ENCODE measurements at places on chromosomes 16 and 17.
A peak's percentile ranks its signal among the peaks of the same experiment; 100 is the strongest.

DNA sequence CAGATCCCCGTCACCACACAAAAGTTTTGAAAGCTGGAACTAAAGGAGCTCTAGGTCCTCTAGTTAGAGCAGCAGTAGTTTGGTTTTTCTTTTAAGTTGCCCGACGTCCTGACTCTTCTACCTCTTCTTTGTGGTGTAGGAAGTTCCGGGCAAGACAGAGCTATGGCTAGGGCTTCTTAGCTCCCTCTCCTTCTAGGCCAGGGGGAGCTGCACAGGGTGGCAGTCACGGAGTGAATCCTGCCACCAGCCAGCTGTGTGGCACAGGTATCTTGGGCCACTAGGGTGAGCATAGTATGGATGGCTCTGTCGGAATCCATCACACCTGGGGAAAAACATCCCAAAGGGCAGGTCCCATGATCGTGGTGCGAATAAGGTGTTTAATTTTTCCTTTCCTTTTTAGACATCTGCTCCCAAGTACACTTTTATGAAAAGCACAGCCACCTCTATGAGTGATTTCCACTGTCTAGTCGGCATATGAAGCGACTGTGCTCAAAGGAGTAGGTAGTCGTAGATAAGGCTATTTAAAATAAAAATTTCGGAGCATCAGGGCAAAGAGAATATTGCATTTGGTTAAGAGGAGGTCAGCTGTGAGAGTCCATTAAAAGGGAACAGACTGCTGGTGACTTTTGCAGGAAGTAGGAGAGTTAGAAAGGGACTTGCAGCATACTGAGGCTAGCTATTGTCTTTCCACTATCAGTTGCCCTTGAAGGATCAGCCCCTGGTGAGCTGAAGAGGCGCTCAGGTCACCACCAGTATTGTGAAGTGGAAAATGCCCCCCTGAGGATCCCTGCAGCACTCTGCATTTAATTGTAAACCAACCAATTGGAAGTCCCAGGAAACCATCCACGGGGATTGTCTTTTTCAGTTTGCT is 2.1 kb downstream of the PRKCA start:
- DNase-seq, result no peak

GRCh38 chr17:49597928-49598655 is 22.4 kb downstream of the NXPH3 start:
- no peak for DNase-seq

GRCh38 chr16:80619824-80620223 is 79.0 kb downstream of the DYNLRB2 start:
- no peak for DNase-seq

- no peak for DNase-seq
Observed at GRCh38 chr17:66747578-66748275, 87.2 kb upstream of the CACNG5 start.

DNA sequence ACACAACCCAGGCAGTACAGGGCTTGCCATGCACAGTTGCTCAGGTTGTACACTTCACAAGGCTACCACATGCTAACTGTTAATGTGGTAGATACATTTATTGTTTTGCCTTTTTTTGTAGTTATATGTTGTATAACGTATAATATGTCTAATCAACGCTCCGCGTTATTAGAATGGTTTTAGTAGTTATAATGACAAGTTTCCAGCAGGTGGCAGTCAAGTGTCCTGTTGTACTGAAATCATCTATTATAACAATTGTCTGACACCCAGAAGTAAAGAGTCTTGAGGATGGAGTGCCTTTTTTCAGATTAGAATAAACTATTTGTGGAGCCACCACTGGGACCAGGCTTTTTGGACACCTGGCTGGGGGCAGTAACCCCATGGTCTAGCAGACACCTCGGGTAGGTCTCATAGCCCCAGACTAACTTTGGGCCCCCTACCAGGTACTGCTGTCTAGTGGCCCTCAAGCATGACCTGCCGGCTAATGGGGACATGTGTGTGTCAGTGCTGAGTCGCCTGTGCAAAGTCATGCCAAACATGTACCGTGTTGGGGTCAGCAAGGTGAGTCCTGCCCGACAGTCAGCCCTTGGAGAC is 32.8 kb downstream of the MYO15A start:
- peak; percentile 15 for DNase-seq

- no peak for DNase-seq
Observed at GRCh38 chr17:29045734-29046472, 3.0 kb downstream of the PIPOX start.
